ENCODE measurements at places on chromosomes 1 and 21.

GRCh38 chr1:59520194-59520593, 223.3 kb downstream of the FGGY start:
- DNase-seq, result no peak

GRCh38 chr21:42220138-42220701, 1.3 kb downstream of the ABCG1 start:
- peak; percentile 41 for DNase-seq

- no peak for DNase-seq
Measured at GRCh38 chr21:32061729-32062128, 188.9 kb downstream of the HUNK start.

DNA sequence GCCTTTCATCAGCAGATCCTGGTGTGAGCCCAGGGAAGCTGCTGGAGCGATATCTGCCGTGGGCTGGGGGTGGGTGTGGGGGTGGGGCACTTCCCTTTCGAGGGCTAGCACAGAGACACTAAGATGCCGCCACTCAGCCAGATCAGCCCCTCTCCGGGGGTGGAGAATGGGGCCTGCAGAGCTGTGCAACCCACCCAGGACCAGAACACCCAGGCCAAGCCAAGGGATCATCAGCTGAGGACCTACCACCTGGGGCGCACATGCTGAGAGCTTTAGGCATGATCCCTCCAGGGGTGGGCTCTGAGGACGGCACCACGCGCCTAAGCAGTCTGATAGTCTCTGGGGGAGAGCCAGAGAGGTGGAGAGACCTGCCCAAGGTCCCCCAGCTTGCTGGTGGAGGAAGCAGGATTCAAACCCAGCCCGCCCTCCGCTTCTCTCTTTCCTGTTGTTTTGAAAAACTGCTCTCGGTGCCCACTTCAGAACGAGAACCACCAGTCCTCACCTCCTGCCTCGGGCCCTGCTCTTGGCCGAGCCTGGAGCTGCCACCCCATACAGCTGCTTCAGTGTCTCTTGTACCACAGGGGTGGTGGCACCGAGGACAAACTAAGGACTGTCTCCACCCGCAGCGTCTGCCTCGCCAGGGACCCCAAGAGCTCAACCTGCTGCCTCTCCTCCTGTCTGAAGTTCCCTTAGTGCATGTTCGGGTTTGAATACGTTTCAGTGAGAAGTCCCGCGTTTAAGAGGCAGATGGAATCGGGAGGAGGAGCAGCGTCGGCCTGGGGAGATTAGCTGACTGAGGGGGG, 39.7 kb upstream of the RUNX3 start:
- DNase-seq, result no peak

GRCh38 chr21:31043471-31043870, 5.2 kb upstream of the KRTAP19-8 start:
- DNase-seq, result no peak

DNA sequence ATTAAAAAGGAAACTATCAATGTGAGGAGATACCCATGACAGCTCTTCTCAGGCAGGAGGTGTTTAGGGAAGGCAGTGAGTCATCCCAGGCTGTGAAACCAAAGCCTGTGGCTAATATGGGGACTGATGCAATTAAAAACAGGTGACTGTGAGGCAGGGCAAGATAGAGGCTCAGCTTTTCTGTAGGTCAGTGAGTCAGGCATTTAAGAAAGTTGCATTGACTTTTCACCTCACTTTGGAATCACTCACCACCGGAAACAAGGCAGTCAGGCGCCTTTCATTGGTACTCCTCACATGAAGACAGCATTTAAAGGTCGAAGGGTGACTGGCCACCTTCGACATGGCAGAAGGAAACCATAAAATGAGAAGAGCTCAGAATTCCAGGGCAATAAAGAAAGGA, 54.5 kb downstream of the PAPPA2 start:
- no peak for DNase-seq

GRCh38 chr1:84632673-84633434, 57.4 kb downstream of the SSX2IP start:
- no peak for DNase-seq

GRCh38 chr1:40224040-40224439, 23.7 kb upstream of the TMCO2 start:
- DNase-seq, result no peak

GRCh38 chr1:224996266-224996665, 66.8 kb downstream of the DNAH14 start:
- no peak for DNase-seq

GRCh38 chr1:85427849-85428248, 37.1 kb downstream of the DDAH1 start:
- DNase-seq, result no peak

DNA sequence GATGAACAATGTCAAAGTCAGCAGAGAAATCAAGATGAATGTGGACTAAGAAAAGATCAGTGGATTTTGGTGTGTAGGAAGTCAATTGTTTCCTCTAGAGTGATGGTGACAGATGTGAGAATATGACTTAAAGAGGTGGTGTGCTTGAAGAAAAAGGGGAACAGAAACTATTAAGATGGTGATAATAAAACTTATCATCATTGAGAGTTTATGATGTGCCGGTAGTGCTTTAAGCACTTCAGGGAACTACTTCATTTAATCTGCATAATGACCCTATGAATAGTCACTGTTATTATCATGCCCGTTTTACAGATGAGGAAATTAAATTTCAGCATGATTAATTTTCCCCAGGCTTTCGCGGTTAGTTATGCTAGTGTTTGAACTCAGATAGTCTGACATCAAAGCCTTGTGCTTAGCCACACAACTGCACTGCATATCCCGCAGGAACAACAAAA, 246.9 kb upstream of the LRRC7 start:
- DNase-seq, result no peak

DNA sequence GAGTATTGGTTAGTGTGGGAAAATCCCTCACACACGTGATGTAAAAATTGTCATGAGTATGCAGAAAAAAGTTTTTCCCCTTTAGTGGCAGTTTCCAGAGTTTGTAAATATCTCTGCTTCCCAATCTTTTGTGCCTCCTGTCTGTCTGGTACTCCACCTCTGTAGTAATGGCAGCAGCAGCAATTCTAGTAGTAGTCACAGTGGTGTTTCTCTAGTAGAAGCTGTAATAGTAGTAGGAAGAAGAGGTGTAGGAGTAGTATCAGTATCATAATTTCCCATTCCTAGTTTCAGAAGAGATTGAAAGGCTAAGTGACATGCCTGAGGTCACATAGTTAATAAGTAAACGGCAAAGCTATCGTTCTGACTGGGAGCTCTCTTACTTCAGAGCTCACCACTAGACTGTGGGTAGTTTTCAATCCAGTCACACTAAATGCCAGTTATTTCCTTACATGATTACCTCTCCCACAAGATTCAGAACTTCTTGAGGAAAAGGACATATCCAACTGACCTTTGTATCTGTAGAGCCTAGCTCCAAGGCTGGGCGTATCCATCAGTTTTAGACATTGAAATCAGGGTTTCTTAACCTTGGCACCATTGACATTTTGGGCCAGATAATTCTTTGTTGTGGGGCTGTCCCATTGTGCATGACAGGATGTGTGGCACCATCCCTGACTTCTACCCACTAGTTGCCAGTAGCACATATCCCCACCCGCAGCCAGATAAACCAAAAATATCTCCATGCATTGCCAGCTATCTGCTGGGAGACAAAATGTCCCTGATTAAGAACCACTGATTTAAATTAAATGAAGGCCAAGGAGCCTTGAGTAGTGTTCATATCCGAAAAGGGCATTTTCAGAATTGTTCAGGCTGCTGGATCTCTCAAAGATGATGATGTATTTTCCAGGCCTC, 135.9 kb downstream of the FGGY start:
- no peak for DNase-seq

GRCh38 chr1:172484252-172484651, 40.4 kb upstream of the PIGC start:
- no peak for DNase-seq

DNA sequence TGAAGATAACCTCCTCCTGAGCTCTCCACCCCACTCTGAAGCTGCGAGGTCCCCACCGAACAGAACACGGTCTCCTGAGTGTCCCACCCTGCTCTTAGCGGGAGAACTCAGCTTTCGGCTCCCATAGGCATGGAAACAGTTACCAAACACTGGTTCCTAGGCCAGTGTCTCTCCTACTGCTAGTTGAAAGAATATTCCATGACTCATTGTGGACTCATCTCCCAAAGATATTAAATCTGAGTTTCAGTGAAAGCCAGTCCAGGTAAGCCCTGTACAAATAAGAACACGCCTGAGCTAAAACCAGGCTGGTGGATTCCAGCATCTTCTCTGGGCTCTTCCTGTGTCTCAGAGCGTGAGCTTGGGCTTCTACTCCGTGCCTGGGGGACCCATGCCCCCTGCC, 107.5 kb upstream of the CLDN14 start:
- DNase-seq, result no peak

DNA sequence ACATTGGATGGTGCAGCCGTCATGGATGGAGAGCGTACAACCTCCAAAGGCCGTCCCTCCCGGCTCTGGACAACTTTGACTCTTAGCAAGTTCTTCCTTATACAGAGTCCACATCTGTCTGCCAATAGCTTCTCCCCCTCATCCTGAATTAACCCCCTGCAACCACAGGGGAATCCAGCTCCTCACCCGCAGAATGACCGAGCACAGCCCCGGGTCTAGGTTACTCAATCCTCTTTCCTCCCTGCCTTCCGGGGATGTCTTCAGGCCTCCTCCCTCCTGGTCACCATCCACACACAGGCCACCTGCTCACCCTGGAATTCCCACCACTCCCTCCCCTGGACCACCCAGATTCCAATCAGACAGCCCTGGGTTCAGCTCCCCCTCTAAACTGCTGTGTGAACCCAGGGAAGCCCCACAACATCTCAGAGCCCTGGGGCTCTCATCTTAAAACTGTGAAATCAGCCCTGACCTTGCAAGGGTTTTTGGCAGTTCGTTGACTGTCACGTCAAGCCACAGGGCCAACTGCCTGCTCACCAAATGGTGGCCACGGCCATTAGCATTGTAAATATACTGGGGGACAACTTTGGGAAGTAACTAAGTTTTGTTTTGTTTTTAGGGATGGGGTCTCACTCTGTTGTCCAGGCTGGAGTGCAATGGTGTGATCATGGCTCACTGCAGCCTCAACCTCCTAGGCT, 54.2 kb downstream of the HSPG2 start:
- no peak for DNase-seq

- DNase-seq, result no peak
Measured at GRCh38 chr1:77395051-77395450, 113.2 kb downstream of the AK5 start.

DNA sequence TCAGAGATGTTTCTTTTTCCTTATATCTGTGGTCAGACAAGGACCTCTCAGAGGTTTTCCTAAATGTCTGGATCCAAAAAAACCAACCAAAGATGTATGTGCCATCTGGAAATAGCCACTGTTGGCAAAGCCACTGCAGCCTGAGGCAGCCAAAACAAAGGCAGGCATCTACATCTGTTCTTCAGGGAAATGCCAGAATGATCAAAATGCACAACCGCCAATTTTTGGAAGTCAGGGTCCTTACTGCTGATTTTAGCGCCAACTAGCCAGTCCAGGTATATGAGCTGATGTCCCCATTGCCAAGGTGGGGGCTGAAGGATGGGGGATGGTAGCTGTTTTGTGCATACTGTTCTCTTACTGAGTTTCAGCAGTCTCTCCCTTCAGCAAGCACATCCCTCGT, 45.9 kb downstream of the SYT14 start:
- no peak for DNase-seq

GRCh38 chr1:39663559-39663958, 8.3 kb downstream of the NT5C1A start:
- no peak for DNase-seq

- peak; percentile 2 for DNase-seq
Measured at GRCh38 chr1:182259229-182259872, 132.2 kb downstream of the GLUL start.

- DNase-seq, result no peak
Measured at GRCh38 chr1:36124404-36125128, 456 bp downstream of the COL8A2 start.

Measured in activated CD4-positive, CD25-positive, alpha-beta regulatory T cell treated with anti-CD3 and anti-CD28 coated beads, Interleukin-2, amount 50 U/mL, for 16 hours (primary cell).